ENCODE measurements at places on chromosomes 16 and 17.

- no peak for DNase-seq
Measured at GRCh38 chr16:8614435-8615029, 7.0 kb upstream of the METTL22 start.

DNA sequence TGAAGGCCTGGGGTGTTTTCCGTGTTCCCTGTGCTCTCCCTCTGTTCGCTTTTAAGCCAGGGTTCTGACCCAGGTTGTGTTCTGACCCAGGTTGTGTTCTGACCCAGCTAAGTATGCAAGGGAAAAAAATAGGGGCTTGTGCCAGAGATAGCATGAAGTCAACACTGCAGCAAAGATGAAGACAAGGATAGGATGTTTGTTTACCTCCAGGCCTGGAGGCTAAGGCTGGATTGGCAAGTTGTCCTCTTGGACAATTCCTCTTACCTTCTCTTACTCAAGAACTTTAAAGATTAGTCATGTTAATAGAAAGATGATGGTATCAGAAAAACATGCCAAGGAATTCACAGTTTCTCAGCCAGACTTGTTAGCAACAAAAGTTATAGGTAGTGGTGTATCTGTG, 19.4 kb downstream of the LYRM9 start:
- no peak for DNase-seq

DNA sequence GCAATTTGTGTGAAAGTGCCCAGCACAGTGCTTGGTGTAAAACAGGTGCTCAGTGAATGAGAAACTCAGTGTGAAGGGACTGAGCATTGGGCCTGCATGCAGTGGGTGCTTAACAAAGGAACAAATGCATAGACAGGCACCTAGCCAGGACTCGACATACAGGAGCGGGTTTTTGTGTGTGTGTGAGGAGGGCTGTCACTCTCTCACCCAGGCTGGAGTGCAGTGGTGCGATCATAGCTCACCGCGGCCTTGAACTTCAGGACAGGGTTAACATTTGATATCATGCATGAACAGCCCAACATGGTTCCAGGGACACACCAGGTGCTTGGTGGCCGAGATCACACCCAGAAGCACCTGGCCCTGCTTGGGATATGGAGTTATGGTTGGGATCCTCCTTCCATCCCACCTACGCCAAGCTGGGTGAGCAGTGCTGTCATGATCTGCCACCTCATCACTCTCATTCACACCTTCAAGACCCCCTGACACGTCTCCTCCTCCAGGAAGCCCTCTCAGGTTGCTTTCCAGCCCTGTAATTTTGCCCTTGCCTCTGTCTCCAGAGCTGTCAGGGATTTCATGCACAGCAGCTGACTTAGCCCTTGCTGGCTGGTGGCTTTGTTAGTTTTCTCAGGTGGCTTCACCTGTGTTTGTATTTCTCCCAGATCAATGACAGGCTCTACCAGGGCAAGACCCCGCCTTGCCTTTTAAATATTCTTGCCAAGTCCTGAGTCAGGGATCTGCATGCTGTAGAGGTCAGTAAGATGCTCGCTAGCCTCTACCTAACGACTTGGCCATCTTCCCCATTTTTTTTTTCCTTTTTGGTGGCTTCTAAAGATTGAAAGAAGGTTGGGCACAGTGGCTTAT, 66.4 kb downstream of the OR1D5 start:
- DNase-seq, result no peak

DNA sequence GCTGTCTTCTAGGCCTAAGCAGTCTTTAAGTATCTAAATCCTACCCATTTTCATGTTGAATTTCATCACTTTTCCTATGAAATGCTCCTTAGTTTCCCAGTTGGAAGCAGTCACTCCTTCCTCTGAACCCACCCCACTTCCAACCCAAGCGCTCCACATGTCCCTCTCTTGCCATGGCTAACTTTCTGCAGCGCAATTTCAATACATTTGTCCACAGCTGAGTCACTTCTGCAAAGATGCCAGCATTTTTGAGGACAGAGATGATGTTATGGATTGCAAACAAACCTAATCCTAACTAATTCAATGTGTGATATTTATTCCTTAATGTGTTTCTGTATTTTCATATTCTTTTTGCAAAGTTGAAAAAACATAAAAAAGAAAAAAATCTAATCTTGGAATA, 71.7 kb downstream of the HLF start:
- DNase-seq, result no peak

- no peak for DNase-seq
Measured at GRCh38 chr16:97822-98221, 19.8 kb downstream of the MPG start.

GRCh38 chr17:82429824-82430223, 11.4 kb upstream of the OGFOD3 start:
- no peak for DNase-seq

DNA sequence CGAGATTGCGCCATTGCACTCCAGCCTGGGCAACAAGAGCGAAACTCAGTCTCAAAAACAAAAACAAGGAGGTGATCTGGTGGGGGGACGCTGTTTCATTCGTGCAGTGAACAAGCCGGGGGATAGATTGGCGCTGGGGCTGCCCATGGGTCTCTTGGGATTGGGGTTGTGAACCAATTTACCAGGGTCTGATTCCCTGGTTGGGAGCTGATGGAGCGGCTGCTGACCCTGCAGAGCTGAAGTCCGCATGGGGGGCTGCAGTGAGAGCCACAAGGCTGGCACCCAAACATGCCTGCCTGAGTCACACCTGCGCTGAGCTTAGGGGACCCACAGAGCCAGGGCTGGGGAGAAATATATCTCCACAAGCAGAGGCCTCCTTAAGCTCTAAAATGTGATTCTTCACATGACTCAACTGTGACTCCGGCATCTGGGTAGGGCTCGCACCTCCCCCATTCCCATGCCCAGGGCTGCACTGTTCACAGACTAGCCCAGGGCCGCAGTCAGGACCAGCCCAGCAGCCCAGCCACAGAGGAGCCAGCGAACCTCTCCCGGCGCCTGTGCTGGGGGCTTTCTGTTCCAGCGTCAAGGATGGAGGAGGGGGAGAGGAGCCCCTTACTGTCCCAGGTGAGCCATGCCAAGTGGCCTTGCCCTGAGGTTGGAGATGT, 5.0 kb downstream of the TSPAN10 start:
- DNase-seq, result no peak

DNA sequence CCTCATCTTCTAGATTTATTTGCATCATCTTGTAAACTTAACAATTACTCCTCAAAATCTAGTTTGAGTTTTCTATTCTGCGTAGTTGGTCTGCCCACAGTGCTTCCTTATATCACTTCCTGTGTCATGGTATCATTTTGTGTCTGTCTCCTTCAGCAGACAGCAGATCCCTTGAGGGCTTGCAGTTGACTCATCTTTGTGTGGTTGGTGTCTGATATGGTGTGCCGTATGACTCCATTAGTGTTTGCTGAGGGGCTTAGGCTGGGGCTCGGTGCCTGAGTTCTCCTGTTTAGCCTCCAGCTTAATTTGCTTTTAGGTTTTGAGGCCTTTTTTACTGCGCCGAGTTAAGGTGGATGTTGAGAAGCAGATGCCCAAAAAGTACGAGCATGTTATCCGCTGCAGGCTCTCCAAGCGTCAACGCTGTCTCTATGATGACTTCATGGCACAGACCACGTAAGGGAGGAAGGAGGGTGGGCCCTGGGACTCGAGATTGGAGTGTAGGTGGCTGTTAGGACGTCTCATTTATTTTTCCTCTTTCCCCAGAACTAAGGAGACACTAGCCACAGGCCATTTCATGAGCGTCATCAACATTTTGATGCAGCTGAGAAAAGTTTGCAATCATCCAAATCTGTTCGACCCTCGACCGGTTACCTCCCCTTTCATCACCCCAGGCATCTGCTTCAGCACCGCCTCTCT, 16.9 kb downstream of the SRCAP start:
- no peak for DNase-seq

GRCh38 chr17:31738996-31739699, 119.9 kb downstream of the COPRS start:
- DNase-seq, result no peak
